Stimulated activated CD8-positive, alpha-beta memory T cell treated with anti-CD3 and anti-CD28 coated beads, Interleukin-15, amount 100 ng/mL, for 1 hour (primary cell): ENCODE measurements at places on chromosomes 2 and 18.

DNA sequence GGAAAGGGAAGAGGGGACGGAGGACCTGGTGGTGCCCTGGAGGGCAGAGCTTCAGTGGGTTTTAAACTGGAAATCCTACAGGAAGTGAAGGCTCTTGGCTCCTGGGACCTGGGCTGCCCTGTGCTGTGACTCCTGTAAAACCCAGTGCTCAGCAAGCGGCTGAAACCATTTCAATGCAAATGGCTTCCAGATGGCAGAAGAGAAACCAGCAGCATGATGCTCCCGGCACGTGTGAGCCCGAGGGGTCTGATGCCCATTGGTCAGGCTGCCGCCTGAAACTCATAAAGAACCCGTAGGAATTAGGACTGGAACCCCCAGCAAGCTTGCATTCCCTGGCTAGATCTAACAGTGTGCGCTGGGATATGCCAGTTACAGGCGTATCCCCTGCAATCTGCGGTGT is 109.2 kb upstream of the THOC1 start:
- no peak for DNase-seq

DNA sequence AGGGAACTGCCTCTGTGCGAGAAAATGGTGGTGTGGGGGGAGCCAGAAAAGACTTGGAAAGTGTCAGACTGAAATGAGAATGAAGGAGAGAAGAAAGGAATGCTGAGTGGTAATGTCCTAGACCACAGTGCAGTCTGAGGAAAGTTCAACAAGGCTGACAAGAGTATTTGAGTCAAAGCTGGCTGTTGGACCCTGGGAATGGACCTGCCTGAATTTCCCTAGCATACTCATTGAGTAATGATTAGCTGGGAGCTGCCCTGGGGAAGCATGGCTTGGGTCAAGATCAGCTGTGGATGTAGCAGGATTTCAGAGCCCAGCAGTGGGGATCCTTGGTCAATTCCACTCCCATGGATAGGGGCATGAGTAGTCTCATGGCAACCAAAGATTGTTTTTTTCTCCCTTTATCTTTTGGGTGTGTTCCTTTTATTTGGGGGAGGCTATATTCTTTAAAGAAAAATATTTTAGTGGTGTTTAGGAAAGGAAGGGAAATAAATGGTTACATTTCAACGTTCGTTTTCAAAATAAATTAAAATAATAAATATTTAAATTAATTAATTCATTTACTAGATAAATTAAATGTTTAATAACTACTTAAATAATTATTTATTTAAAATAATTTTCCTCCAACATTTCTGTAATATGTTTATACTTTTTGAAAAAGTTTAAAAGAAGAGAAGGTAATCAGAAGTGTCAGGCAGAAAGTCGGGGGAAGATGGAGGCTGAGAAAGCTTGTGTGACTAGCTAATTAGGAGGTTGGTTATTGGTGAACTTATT is 15.9 kb upstream of the LHCGR start:
- DNase-seq, result no peak

- no peak for DNase-seq
These were observed 142.4 kb downstream of the CAPN13 start for GRCh38 chr2:30664761-30665358.

DNA sequence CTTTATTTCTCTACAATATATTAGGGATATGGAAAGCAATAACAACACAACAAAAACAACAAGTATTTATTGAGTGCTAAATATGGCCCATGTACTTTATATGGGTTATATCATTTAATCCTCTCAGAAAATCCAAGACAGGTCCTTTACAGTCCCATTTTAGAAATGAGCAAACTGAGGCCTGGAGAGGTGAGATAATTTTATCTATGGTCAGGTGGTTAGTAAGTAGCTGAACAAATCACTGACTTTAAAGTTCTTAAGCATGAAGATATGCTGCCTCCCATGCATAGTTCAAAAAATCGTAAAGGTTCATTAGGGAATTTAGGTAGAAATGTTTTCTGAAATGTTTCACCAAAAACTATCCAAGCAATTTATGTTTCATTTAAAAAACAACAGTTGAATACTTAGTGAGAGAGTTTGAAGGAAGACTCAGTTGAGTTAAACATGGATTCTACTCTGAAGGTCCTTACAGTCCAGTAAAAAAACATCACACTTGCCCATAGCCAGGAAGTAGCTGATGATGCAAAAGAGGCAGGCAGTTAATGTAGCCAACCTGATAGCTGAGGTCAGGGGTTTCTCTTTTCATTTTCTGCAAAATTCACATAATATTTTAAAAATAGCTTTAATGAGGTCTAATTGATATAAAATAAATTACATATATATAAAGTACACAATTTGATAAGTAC is 7.6 kb upstream of the NFE2L2 start:
- no peak for DNase-seq

DNA sequence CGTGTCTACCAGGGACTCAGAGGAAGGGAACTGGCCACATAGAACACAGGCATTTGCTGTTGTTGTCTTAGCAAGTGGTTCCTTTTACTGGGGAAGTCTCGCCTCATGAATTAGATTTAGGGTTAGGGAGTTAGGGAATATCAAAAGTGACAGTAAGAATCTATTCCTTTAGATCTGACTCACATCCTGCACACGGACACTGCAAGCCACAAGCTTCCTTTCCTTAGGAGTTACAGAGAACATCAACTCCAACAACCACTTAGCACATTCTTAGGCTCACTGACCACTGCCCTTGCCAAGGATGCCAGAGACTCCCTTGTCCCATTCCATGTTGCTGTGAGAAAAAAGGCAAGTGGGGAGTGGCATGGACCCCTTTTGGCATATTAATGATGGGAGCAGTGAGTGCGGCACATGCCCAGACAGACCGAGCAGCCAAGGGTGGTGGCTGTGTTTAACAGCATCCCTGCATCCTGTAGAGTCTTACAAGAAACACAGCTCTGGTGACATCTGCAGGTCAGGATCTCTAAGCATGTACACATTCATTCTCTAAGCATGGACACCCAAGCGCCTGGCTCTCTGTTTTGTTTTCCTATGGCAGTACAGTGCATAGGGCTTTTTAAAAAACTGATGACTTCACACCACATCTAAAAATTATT is 745.6 kb upstream of the RAB6C start:
- DNase-seq, result no peak
